ENCODE measurements at places on chromosomes 4 and X. TPM values are rescaled to one million over a fixed set of nuclear protein-coding genes. Genes with fewer than 3 reads are reported as not detected.
A peak's percentile ranks its signal among the peaks of the same experiment; 100 is the strongest.

- H3K27me3 ChIP-seq: no peaks in the 10 kb centered on the region
- peak; percentile 71 for DNase-seq
- peaks cover 15% of the 10 kb centered on the region for H3K4me1 ChIP-seq
- no peak overlapping the region for H3K4me3 ChIP-seq
- H3K36me3 ChIP-seq: no peaks in the 10 kb centered on the region
Measured at GRCh38 chr4:36255577-36255976, 11.3 kb upstream of the ARAP2 start.

GRCh38 chrX:111742018-111742417 lies 61.0 kb downstream of the ALG13 start:
- H3K4me1 ChIP-seq: no peaks in the 10 kb centered on the region
- no peaks in the 10 kb centered on the region for H3K27me3 ChIP-seq
- H3K4me3 ChIP-seq: no peak overlapping the region
- no peak for DNase-seq
- H3K36me3 ChIP-seq: peaks cover 31% of the 10 kb centered on the region

- H3K4me3 ChIP-seq: no peak overlapping the region
- no peak overlapping the region for H3K27ac ChIP-seq
- peaks cover 20% of the 10 kb centered on the region for H3K4me1 ChIP-seq
- no peak for DNase-seq
Measured at GRCh38 chr4:107034091-107034995, 1.8 kb downstream of the DKK2 start.

The SPACA5 gene
- not detected for total RNA-seq

The TXK gene
- 69.9 TPM for total RNA-seq

DNA sequence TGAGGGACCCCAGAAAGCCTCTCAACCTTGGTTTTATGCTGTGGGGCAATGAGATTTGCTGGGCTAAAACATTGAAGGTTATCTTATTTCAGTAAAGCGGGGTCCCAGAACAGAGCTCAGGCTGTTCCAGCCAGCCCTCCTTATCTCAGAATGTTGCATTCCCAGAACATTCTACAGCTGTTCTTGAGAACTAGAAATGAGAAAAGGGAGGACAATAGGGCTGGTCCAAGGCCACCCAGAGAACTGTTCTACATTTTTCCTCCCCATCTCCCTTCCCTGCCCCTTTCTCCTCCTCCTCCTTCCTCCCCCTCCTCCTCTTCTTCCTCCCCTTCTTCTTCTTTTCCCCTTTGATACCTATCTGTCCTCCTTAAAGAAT lies 70.4 kb upstream of the SLC7A11 start:
- no peaks in the 10 kb centered on the region for H3K36me3 ChIP-seq
- no peak overlapping the region for H3K27ac ChIP-seq
- no peaks in the 10 kb centered on the region for H3K4me1 ChIP-seq
- DNase-seq: no peak
- no peak overlapping the region for H3K4me3 ChIP-seq
- no peaks in the 10 kb centered on the region for H3K27me3 ChIP-seq
